T1000 (cell line): ENCODE measurements at places on chromosomes 2 and 18.

- DNase-seq = no peak
These were observed 216.5 kb downstream of the CDCA7 start for GRCh38 chr2:173571021-173571821.

GRCh38 chr18:11983592-11983991 lies 2.3 kb downstream of the IMPA2 start:
- no peak for DNase-seq

DNA sequence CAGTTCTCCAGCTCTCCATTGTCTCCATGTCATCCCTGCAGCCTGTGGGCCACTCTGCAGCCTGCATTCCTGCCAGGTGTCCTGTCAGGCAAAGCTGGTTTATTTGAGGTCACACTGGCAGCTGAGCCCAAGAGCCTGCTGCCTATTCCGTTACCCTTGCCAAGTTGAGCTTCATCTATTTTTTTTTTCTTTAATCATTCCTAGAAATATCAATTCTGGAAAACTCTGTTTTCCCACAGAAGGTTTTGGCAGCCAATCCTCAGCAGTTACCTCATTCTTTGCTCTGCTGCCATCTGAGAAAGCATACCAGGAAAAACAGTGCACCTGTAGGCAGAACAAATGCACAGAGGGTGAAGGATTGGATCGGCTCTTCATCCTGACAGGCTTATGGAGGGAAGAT lies 411.0 kb upstream of the ACVR2A start:
- no peak for DNase-seq

DNA sequence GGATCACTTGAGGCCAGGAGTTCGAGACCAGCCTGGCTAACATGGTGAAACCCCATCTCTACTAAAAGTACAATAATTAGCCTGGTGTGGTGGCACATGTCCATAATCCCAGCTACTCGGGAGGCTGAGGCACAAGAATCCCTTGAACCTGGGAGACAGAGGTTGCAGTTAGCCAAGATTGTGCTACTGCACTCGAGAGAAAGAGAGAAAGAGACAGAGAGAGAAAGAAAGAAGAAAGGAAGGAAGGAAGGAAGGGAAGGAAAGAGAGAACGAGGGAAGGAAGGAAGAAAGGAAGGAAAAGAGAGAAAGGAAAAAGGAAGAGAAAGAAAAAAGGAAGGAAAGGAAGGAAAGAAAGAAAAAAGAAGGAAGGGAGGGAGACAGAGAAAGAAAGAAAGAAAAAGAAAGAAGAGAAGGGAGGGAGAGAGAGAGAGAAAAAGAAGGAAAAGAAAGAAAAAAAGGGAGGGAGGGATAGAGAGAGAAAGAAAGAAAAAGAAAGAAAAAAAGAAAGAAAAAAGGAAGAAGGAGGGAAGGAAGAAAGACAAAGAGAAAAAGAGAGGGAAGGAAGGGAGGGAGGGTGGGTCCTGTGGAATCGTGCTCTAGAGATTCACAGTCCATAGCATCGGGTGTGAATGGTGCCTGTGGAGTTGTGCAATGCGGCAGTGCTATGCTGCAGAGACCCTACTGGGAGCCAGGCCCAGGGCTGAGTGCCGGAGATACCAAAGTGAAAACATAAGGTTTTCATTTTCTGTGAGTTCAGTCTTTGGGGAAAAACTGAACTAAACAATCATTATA lies 4.6 kb upstream of the SDC1 start:
- DNase-seq = no peak

- DNase-seq = no peak
These were observed 374.2 kb upstream of the ID2 start for GRCh38 chr2:8307606-8308180.

- DNase-seq = no peak
These were observed 95.5 kb upstream of the ATG16L1 start for GRCh38 chr2:233156001-233156400.

- no peak for DNase-seq
These were observed 40.9 kb downstream of the LRATD1 start for GRCh38 chr2:14673351-14673875.

DNA sequence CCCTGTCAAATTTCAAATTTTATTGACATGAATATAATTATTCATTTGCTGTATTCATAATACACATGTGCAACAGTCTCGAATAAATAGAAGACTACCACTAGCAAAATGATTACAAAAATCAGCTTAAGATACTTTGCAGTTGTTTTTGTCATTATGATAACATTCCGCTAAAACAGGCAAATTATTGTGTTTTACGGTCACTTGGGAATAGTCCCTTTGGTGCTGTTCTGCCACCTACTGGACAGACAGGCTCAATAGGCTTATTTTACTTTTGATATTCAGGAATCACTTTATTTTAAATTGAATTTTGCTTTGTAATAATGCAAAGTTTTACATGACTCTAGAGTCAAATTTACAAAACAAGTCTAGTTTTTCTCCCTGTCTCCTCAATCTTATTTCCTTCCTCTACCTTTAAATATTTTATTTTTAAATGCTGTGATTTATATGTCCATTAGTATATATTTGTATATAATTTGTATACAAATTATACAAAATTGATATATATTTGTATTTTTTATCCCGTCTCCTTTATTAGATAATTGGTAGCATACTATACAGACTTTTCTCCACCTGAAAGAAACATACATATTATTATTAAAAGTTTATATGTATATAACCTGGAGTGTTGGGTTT lies 456.3 kb downstream of the DLGAP1 start:
- DNase-seq = no peak

DNA sequence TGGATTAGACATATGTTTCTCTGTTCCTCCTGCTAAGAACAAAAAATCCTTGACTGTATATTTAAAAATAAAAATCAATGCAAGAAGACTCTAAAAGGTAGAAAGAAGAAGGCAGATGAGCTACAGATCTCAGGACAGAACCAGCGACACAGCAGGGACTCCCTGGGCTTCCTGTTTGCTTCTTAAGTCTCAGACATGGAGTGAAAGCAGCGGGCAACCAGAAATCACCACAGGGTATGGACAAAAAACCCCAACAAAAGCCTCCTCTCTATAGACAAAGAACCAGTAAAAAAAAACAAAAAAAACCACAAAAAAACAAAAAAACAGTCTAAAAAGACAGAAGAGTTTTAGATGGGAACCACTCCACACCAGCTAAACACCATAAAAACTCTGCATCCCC lies 971.0 kb upstream of the GYPC start:
- DNase-seq = no peak

DNA sequence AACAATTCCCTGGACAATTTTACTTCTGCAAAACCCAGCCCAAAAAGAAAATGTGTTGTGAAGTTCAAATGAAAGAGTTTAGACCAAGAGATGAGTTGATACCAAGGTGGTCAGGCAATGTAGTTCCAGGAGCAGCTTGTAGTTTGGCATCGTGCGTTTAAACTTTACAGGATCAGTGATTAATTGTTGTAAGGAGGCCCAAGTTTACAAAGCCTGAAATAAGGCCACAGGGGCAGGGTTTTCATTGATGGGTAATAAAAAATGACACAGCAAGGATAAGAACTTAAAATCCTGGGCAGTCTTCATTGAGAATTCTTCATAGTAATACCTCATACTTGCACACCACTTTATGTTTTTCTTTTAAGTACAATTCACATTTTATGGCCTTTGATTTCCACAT lies 463.9 kb upstream of the HNRNPA3 start:
- no peak for DNase-seq

- no peak for DNase-seq
These were observed 163.9 kb downstream of the CDH2 start for GRCh38 chr18:28013066-28013465.

DNA sequence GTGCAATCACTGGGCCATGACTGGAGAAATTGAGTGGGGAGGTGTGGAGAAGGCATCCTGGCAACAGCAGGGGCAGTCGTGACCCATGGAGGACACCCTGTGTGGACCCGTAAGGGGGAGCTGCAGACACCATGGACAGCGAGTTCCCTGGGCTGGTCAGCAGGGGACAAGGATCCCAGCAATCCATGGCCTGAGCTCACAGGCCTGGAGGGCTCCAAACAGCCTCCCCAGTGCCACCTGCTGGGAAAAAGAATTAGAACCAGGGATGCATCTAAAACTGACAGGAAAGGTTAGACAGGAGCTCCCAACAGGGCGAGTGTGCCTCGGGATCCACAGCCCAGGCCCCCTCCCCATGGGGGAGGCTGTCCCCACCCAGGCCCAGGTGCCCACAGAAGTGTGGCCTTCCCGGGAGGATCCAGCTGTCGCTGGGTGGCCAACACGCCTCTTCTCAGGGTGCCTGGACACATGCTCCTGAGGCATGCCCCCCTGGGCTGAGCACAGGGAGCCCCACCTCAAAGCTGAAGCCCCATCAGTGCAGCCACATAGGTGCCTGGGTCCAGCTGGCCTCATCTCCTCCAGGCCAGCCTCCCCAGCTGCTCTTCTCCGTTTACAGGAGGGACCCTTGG lies 20.5 kb upstream of the KIF1A start:
- DNase-seq = no peak

GRCh38 chr18:32847691-32848090 lies 74.9 kb upstream of the KLHL14 start:
- no peak for DNase-seq

GRCh38 chr2:15425712-15426111 lies 135.4 kb downstream of the NBAS start:
- DNase-seq = no peak

- no peak for DNase-seq
These were observed 287.9 kb upstream of the TRIB2 start for GRCh38 chr2:12428786-12429185.

GRCh38 chr2:78506301-78506700 lies 519.2 kb upstream of the REG3G start:
- no peak for DNase-seq

GRCh38 chr18:80229363-80229762 lies 18.0 kb downstream of the PARD6G start:
- DNase-seq = no peak

- DNase-seq = no peak
These were observed 17.7 kb upstream of the PDCL3 start for GRCh38 chr2:100544911-100545596.

DNA sequence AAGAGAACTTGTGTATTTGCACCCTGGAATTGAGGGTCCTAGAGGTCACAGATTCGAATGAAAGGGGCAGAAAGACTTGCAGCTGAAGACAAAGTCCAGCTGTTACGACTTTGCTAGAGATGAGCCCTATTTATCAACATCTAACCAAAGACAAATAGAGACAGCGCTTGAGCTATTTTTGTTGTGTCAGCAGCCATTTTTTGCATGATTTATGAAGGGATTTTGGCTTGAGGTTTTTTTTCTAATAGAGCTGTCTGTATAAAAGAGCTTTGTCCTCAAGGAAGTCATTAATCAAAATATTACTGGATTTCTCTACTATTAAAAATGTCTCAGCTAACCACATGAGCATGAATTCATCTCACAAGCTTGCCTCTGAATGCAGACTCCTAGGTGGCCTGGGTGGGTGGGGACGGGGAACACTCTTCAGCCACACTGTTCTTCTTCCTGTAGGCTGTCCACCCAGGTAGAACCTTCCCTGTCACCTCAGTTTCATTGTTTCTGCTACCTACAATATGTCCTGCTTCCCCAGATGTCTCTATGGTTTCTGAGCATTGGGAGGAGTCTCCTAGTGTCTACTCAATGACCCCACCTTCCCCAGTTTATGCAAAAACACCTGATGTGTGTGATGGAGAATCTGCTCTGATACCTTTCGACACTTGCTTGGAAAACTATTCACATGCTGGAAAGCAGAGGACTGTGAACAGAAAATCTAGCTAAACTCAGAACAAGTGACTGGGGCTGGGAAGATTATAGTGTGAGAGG lies 7.2 kb upstream of the CD226 start:
- DNase-seq = no peak

DNA sequence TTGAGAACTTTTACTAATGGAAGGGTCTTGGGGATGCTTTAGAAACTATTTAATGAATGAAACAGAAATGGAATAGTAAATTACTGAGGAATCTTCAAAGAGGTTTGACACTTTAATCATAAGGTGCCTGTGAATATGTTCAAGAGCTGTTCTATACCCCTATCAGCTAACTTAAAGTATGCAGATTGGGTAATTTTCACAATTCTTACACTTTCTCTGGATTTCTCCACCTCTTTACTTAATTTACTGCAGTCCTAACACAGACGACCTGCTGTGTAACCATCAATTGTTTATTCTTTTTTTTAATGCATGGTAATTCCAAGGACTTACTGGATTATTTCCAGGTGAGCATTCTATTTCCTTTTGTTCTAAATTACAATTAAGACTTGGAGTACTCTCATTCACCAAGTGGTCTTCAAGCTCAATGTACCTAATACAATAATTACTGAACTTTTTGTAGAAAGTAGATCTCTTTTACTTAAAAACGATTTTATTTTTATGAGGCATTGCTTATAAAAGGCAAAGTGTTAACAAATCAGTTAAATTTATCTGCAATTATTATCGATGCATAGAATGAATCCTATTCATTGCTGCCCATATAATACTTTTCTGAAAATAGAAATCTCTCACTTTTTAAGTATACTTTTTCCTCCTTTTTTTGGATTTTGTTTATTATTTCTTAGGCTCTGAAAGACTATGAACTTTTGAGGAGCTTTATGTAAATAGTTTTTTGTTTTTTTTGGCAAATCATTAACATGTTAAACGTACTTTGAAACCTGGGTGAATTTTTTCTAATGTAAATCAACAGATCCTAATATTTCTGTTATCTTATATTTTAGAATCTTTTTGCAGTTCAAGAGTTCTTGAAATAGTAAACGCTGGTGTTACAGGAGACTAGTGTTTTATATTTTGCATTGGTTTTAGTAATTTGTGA lies 5.5 kb downstream of the VSNL1 start:
- DNase-seq = no peak

DNA sequence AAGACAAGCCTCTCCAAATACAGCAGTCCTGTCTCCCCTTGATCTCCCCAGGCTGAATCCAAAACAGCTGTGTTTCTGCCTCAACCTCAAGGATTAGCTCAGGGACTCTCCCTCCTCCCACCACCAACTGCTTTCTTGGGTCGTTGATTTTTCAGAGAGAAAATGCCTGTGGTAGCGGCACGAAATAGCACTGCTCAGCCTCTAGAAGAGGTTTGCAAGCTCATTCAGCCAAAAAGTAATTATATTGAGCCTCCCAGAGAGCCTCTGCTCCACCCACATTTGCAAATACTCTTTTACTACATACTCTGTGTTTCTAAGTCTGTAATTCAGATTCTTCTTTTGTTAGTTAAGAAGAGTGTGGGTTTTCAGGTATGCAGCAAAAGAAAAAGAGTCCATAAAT lies 396.4 kb upstream of the TNP1 start:
- DNase-seq = no peak

DNA sequence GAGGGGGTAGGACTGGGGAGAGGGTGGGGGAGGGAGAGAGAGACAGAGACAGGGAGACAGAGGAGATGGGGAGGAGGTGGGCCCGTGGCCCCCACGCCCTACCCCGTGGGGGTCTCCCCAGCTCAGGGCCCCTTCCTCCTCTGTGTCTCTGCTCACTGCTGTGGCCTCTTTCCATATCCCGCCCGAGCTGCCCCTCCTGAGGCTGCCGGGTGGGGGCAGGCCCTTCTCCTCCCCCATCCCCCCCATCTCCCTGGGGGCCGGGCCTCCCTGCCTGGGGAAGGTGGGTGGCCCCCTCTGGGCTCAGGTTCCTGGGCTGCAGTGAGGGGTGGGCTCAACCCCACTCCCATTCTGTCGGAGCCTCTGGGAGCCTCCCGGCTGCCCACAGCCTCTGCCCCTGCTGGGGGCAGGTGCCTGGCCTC lies 332 bp upstream of the PDCD1 start:
- no peak for DNase-seq
